GM12878 (cell line): ENCODE measurements at places on chromosomes 12 and 14.

DNA sequence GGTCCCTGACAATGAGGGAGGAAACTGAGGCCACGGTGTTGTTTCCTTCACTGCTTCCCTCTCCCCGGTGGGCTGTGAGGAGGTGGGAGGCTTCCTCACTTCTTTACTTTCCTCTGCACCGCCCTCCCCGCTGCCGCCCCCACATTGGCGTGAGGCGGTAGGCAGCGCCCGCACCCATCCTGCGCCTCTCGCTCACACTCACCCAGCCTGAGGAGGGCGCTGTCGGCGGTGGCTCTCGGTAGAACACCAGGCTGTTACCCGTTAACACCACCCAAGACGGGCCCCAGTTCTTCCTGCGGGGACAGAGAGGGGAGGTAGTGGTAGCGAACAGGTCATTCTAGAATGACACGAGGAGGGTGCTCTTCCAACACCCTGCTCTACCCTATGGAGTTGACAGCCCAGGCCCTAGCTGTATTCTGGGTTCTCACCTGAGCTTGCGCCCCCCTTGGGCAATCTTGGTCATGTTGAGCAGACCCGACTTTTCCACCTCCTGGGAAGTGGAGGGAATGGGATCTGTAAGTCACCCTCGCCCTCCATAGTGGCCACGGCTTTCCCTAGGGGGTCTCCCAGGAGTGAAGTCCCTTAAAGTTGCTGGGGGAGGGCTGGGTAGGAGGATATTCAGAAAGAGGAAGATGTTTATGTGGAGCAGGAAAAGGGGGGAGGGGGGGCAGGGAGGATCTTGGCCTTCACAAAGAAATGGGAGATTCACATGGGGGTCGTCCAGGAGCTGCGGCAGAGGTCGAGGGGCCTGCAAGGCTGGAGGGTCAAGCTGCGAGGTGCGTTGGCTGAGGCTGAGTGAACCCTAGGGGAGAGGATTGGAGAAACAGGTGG is 3.3 kb downstream of the ARHGAP9 start:
- no peak for DNase-seq

DNA sequence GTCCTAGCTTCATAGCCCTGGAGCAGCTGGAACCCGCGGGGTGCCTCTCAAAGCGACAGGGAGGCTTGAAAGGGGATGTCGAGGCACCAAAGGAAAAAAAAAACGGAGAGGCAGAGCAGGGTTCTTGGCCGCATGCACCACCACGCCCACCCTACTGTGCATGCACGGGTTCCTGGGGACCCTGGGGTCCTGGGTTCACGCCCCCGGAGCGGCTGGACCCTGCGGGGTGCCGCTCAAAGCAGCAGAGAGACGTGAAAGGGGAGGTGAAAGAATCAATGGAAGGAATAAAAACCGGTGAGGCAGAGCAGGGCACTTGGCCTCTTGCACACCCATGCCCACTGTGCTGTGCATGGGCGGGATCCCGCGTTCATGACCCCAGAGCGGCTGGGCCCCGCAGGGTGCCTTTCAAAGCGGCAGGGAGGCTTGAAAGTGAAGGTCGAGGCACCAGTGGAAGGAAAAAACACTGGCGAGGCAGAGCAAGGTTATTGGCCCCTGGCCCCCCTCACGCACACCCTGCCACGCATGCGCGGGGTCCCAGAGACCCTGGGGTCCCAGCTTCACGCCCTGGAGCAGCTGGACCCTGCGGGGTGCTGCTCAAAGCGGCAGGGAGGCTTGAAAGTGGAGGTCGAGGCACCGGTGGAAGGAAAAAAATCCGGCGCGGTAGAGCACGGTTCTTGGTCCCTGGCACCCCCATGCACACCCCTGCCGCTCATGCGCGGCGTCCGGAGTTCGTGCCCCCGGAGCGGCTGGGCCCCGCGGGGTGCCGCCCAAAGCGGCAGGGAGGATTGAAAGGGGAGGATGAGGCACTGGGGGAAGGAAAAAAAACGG is 318.5 kb downstream of the ALG10 start:
- DNase-seq: no peak

DNA sequence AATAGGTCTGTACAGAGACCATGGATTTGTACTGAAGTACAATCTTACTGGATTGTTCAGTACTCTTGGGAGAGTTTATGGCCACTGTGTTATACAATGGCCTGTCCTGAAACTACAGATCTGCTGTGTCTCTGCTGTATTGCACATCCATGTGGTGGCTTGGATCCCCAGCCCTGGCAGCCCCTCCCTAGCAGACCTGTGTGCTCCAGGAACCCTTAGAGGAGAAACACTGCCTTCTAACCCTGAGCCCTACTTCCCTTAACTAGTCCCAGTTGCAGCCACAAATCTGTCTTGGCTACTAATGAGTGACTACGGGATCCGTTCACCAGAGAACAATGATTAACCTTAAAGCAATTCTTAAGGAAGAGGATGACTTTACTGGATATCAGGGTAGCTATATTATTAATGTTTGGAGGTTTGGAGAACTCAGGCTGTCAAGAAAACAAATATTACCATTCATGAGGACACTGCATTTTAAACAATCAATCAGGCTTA is 27.7 kb downstream of the RNF34 start:
- DNase-seq: no peak

DNA sequence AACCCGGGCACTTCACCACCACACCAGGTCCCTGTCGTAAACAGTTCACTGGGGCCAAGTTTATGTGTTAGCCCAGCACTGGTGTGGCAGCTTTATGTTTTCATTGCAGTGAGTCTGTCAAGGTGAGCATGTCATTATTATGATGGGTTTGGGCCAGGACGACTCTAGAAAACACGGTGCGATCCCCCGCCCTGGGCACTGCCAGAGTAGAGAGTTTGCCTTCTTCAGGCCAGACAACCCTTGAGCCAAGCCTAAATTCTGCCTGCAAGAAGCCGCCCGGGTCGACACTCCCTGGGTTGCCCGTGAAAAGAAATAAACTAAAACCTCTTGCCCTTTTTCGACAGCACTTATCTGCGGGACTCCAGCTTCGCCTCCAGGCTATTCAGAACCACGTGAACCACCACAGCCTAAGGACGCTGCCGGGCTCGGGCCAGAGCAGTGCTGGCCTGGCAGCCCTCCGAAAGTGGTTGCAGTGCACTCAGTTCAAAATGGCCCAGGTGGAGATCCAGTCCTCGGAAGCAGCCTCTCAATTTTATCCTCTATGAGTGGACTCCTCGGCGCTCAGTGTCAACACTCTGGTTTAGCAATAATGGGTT is 81.8 kb downstream of the PRIMA1 start:
- DNase-seq: no peak

- DNase-seq: no peak
Measured at GRCh38 chr12:131723532-131723931, 12.6 kb downstream of the SFSWAP start.

DNA sequence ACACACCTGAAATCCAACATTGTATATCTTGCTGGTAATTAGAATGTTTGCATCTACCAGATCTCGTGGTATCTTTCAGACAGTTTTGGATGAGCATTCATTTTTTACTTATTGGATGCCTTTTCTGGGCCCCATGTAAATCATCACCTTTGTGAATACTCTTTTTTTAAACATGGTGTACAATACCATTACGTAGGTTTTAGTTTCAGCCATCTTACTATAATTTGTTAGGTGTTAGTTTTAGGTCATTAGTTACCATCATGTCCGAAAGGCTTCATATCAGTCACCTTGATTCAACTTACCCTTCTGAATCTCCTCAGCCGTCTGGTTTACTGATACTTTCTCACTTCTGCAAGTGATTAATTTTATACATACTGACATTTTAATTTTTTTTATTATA is 5.3 kb downstream of the EIF2S1 start:
- DNase-seq: no peak
